ENCODE measurements at places on chromosomes 1 and 21.

GRCh38 chr1:87279966-87280535 lies 48.6 kb upstream of the LMO4 start:
- no peak for DNase-seq

DNA sequence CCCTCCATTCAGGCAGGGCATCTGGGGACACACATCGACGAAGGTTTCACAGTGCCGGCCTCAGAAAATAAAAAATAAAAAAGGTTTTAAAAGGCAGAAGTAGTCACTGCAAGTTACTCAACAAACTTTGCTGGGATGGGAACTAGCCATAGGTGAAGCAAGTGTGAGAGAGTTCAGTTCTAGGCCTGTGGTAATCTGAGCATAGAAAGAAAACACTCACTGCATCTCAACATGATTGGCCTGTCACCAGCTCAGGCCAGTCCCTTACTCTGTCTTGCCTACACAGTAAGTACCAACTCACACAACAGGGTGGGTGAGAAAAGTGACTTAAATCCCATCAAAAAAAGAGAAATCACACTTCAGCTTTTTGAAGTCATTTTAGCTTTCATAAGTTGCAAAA lies 30.2 kb upstream of the ADAM30 start:
- no peak for DNase-seq

GRCh38 chr1:7117399-7118281 lies 332.4 kb downstream of the CAMTA1 start:
- no peak for DNase-seq

- no peak for DNase-seq
Measured at GRCh38 chr1:18090636-18091035, 17.0 kb upstream of the IGSF21 start.

DNA sequence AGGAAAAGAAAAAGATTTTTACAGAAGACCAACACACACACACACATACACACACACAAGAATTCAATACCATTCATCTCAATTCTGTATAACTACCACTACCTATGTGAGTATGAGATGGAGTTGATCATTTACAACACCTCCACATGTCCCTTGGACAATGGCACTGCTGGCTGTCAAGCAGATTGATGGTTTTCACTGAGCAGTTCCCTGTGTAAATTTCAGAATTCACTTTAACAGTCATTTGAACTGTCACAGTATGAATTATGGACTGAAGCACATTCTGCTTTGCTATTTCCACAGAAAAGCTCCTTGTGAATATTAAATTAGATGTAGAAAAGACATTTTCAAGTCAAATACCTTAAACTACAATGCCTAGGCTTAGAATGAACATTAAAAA lies 14.3 kb downstream of the KCNT2 start:
- no peak for DNase-seq

DNA sequence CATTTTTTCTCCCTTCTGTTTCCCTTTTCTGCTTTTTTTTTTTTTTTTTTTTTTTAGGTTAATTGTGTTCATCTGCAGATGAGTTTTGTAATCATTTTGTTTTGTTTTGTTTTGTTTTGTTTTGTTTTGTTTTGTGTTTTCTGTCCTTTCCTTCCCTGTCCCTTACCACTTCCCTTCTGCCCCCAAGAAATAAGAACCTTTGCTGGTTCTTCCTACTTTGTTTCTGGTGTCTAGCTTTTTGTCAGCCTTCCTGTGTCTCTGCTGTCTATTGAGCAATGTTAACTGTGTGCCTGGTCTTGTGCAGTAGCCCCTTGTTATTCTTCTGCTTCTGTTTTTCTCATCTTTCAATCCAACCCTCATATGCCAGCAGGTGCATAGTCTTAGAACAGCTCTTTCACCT lies 46.0 kb downstream of the MPZL1 start:
- DNase-seq = no peak

DNA sequence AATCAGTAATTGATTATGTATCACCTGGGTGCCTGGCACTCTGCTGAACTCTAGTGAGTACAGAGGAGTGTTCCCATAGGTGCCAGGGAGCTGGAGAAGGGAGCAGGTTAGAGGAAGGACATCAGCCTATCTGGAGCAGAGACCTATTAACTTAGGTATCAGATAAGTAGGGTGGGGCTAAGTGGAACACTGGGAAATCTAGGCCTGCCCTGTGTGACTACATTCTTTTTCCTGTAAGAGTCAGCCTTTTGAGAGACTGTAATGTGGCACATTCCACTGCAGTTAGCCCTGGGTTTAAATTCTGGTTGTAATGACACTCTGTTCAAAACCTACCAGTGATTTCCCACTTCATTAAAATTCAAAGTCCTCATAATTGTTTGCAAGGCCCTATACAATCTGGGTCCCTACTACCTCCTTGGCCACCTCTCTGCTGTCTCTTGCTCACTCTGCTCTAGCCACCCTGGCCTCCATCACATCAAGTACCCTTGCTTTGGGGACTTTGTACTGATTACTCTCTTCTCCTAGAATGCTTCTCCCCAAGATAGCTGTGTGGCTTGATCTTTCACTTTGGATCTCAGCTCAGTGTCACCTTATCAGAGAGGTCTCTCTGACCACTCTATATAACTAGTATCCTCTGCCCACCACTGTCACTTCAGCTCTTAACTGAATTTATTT lies 12.9 kb downstream of the STX12 start:
- DNase-seq = no peak

- DNase-seq = no peak
Measured at GRCh38 chr1:96845464-96845863, 123.9 kb downstream of the PTBP2 start.

GRCh38 chr1:100626397-100626796 lies 88.5 kb downstream of the GPR88 start:
- no peak for DNase-seq

GRCh38 chr1:224458996-224459395 lies 24.4 kb upstream of the WDR26 start:
- no peak for DNase-seq

DNA sequence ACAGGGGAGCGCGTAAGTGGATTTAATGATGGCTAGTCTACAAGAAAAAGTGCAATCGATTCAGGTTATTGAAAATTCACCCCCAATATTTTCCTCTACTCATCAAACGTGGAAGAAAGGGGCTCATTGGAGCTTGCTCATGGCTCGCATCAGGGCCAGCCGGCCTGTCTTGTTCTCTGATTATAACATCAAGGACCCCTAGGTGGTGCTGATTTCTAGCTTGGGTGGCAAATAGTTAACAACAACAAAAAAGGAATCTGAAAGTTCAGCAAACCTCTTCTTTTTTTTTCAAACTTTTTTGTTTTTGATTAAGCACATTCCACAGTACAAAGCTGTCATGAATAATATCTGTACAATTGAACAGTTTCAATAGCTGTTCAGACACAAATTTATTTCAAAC lies 35.8 kb upstream of the SOD1 start:
- no peak for DNase-seq

- DNase-seq = no peak
Measured at GRCh38 chr1:28965271-28965870, 51.0 kb downstream of the EPB41 start.

DNA sequence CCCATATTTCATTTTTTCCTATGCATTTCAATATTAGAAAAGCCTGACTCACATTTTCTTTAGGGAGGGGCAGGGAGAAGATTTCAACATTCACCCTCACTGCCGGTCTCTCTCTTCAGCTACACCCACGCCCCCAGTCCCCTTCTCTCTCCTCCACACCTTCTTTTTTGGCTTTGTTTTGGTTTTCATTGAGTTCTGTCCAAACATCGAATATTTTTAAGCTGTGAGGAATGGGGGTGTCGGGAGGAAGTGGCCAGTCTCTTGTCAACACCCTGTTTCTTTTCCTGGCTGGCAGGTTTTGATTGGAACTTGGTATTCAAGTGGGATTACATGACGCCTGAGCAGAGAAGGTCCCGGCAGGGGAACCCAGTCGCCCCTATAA lies 177.3 kb downstream of the PGBD5 start:
- no peak for DNase-seq

DNA sequence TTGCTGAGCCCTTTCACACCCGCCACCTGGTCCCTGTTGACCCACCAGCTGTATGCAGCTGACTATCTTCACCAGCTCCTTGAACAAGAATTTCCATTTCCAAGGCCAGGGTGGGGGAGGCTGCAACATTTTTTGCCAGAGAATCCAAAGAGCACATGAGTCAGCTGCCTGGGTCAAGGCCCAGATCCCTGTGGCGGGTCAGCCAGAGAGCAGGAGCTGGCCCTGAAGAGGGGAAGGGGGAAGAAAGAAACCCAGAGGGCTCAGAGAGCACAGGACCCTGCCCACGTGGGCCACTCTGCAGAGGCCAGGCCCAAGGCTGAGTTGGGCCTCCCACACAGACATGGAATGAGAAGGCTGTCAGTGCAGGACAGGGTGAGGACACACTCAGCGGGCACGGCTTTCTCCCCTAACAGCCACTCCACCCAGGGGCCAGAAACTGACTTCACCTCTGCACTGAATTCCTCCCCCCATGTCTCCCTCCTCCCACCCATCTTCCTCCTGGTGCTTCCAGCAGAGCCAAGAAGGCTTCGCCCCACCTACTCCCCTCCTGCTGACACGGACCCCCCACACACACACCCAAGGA lies 28.9 kb downstream of the S100A6 start:
- no peak for DNase-seq

DNA sequence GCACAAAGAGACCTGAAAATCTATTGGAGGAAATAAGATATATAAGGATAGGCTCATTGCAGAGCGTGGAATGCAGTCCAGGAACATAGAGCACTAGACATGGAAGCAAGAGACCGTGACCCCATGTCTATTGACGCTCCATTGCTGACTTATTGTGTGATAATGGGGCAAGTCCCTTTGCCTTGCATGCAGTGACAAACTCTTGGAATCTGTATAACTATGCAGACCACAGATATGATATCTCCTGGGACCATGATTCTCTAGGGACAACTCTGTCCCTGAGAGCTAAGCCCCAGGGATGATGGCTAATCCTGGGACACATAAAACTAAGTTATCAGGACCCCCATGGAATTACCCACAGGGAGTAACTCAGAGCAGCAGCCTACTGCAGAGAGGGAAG lies 73.1 kb upstream of the PRDX6 start:
- DNase-seq = no peak

GRCh38 chr1:207807326-207807689 lies 55.5 kb downstream of the CD46 start:
- no peak for DNase-seq

DNA sequence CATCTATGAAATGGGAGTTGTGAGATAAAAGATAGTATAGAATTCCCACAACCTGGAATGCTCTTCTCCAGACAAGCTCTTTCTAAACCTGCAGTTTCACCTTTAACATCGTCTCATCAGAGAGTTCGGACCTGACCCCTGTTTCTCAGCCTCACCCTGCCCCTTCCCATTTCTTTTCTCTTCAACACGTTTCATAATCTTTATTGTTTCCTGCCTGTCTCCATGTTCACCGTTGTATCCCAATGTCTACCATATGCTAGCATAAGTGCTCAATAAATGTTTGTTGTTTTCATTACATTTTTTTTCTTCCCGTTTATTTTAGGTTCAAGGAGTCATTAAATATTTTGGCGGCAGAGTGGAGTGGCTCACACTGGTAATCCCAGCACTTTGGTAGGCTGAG lies 32.4 kb downstream of the SESN2 start:
- DNase-seq = no peak

GRCh38 chr1:113519556-113519955 lies 129.2 kb downstream of the MAGI3 start:
- DNase-seq = no peak

GRCh38 chr1:101312147-101312546 lies 75.3 kb downstream of the S1PR1 start:
- no peak for DNase-seq

DNA sequence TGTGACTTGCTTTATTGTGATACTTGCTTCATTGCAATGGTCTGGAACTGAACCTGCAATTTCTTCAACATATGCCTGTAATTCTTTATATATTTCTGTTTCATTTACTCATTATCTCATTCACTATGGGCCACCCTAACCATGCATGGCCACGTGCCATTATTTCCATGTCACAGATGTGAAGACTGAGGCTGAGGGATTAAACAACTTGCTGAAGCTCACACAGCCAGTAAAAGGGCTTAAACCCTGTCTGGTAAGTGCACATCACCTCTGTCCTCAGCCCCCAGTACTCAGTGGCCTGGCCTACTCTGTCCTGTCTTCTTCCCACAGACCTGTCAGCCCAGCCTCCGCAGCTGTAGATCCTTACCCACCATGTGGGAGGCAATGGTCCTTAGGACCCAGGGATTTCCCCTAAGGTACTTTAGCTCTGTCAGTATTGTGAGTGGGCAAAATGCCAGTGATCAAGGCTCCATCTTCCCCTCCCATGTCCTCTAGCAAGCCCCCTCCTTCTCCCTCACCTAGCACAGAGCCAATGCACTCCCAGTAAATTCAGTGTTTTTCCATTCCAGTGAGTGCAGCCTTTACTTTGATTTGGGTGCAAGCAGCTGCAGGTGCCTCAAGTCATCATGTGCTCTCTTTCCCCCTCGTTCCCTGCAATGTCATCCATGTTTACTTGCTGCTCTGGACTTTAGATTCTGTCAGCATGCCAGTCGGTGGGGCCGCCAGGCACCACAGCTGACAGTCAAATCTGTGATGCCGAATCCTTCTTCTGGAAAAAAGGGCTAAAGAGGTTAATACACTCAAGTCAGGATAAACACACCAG lies 228.2 kb upstream of the PROX1 start:
- no peak for DNase-seq

DNA sequence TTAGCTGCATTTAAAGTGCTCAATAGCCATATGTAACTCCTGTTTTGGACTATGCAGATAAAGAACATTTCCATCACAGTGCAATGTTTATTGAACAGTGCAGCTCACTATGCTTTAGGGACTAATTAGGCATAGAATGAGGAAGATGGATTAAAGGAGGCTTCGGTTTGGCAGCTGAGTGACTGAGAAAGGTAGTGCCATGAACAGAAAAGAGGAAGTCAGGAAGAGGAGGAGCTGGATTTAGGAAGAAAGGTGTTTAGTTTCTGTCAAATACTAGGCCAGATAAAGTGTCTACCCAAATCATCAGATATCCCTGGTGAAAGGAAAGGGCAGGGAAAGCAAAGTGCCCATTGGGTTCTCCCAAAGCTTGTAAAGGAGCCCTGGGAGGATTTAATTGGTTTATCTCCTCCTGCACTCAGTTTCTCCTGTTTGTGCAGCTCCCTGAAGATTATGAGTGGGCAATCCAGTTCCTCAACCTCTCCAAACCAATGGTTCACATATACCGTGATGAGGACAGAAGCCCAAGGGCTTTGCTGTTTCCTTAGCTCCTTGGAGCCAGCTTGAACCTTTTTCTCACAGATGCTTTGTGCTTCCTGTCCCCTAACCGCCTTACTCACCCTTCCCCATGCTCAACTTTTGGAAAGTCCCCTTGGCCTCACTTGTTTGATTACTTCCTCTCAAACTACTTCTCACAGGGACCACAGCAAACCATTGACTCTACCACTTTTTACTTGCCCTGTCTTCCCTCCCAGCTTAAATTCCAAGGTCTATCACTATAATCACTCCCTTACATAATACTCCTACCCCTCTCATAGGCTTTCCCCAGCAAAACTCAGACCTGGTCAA lies 3.5 kb upstream of the RAP1A start:
- DNase-seq = peak; percentile 26

GRCh38 chr1:68347415-68347814 lies 102.3 kb downstream of the RPE65 start:
- DNase-seq = no peak
